Endothelial cell (in vitro differentiated cells): ENCODE measurements at places on chromosomes 6 and 20. TPM values are rescaled to one million over a fixed set of nuclear protein-coding genes. Genes with fewer than 3 reads are reported as not detected.

The ADGRF5 gene
- total RNA-seq: 250 TPM

The RBPJL gene
- total RNA-seq: not detected

The TNFRSF6B gene
- not detected for total RNA-seq

The PPIL1 gene
- 33.4 TPM for total RNA-seq

The RNGTT gene
- total RNA-seq: 14.6 TPM

The NTSR1 gene
- not detected for total RNA-seq

The SLC22A2 gene
- not detected for total RNA-seq

The SRSF12 gene
- total RNA-seq: 3.9 TPM

The NNAT gene
- total RNA-seq: 0.54 TPM

The SLC17A2 gene
- not detected for total RNA-seq

The EPHA7 gene
- total RNA-seq: 12.1 TPM

The RNF114 gene
- 46.8 TPM for total RNA-seq

The SOBP gene
- 1.5 TPM for total RNA-seq

GRCh38 chr6:110039981-110040383, 61.9 kb downstream of the GPR6 start:
- H3K36me3 ChIP-seq: no peaks in the 10 kb centered on the region
- peaks cover 7% of the 10 kb centered on the region for H3K27me3 ChIP-seq
- peaks cover 28% of the 10 kb centered on the region for H3K4me1 ChIP-seq
- DNase-seq: peak; percentile 39
- H3K27ac ChIP-seq: peak overlapping the region; percentile 36
- H3K4me3 ChIP-seq: peak overlapping the region; percentile 59

GRCh38 chr6:12271997-12272396, 18.2 kb upstream of the EDN1 start:
- no peaks in the 10 kb centered on the region for H3K4me1 ChIP-seq
- peaks cover 1% of the 10 kb centered on the region for H3K27me3 ChIP-seq
- no peak overlapping the region for H3K4me3 ChIP-seq
- no peak for DNase-seq

GRCh38 chr6:130376936-130377335, 11.1 kb downstream of the TMEM200A start:
- H3K4me3 ChIP-seq: no peak overlapping the region
- H3K27ac ChIP-seq: no peak overlapping the region
- H3K27me3 ChIP-seq: peaks cover 2% of the 10 kb centered on the region
- H3K36me3 ChIP-seq: no peaks in the 10 kb centered on the region
- peaks cover 10% of the 10 kb centered on the region for H3K4me1 ChIP-seq

- H3K4me3 ChIP-seq: no peak overlapping the region
- no peak overlapping the region for H3K27ac ChIP-seq
- DNase-seq: no peak
Measured at GRCh38 chr6:29870104-29870503, 42.5 kb downstream of the HLA-G start.

DNA sequence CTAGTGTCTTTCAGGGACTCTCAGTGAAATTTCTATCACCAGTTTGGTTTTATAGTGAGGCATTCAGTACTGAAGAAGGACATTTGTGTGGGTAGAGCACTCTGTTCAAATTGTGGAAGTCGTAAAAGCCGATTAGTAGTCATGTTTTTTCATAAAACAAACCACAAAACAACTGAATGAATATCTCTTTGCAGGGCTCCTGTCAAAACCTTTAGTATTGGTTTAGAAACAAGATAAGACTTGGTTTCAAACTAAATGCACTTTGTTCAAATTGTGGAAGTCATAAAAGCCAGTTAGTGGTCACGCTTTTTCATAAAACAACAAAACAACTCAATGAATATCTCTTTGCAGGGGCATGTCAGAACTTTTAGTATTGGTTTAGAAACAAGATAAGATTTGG, 23.8 kb downstream of the ADGRF4 start:
- H3K4me3 ChIP-seq: no peak overlapping the region
- DNase-seq: no peak
- H3K36me3 ChIP-seq: peaks cover 3% of the 10 kb centered on the region

DNA sequence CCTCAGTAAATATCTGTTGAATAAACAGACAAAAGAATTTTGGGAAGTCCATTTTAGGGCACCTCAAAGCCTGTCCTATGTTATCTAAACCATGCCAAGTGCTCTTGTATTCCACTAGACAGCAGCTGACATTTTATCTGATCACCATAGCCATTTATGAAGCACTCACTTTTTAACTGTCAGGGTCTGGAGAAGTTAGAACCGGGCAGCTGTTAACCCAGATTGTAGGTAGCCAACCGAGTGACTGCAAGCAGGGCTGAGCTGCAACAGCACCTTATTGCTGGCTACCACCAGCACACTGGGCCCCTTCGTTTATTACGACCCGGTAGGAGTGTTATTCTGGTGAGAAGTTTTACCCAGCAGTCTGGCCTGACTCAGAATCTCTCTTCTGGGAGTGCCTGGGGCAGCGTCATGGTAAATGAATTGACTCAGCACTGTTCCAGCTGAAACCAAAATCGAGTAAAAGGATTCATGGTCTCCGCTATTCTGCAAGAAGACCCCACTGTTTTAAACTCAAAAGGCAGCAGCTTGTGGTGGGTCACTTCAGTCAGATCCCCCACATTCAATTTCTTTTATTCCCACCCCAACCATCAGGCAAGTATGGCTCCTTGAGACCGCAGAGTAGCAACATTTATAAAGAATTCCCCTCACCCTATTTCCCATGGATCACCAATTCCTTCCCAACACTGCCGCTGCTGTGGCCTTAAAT, 1.7 kb downstream of the UBE2V1 start:
- H3K27me3 ChIP-seq: peaks cover 24% of the 10 kb centered on the region
- H3K4me1 ChIP-seq: peaks cover 68% of the 10 kb centered on the region
- peak overlapping the region; percentile 97 for H3K4me3 ChIP-seq
- H3K27ac ChIP-seq: peak overlapping the region; percentile 97
- peaks cover 15% of the 10 kb centered on the region for H3K36me3 ChIP-seq

GRCh38 chr6:83613378-83613777, 95.5 kb downstream of the SNAP91 start:
- H3K27me3 ChIP-seq: no peaks in the 10 kb centered on the region
- no peak overlapping the region for H3K27ac ChIP-seq
- H3K4me1 ChIP-seq: no peaks in the 10 kb centered on the region
- H3K4me3 ChIP-seq: no peak overlapping the region

DNA sequence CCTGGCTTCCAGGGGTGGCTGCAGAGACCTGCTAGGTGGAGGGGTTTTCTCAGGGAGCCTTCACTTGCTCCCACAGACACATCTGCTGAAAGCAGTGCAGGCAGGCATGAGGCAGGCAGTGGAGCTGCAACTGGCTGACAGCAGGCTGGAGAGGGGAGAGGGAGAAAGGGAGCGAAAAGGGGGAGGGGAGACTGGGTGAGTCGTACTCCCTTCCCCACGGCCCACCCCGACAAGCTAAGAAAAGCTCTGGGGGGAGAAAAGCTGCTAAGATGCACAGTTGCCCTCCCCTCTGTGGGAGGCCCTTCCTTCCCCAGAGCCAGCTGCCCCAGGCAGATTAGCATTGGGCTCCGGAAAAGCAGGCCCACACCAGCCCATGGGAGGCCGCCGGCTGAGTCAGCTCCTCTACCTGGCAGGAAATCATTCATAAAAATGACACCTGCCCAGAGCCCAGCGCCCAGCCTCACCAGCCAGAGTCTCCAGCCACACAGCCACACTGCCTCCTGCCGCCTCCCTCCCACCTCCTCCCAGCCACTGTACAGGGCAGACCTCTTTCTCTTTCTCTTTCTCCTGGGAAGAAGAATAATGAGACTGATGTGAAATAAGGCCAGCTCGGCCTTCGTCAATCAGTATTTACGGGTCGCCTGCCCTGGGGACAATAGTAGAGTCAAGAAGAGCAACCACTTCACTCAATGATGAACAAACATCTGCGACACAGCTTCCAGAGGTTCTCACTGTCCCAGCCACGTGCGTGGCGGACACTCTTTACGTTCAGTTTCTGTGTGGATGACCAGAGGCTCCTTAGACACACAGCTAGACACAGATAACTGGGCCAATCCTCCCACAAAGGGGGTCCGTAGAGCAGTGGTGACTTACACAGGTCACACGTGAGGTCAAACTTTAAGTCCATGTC, 7.7 kb upstream of the C20orf203 start:
- DNase-seq: peak; percentile 49
- H3K36me3 ChIP-seq: no peaks in the 10 kb centered on the region
- no peak overlapping the region for H3K4me3 ChIP-seq

DNA sequence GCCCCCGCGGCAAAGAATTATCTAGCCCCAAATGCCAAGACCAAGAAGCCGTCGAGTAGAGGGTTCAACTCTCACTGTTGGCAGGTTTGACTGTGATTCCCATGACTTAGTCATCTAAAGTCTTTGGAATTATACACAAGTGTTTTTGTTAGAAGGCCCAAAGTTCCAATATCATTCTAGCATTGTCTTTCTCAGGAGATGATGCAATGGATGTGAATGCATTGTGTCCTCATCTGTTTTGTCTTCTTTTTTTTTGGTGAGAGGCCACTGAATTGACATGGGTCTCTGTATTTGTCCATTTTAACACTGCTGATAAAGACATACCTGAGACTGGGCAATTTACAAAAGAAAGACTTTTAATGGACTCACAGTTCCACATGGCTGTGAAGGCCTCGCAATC, 290.5 kb upstream of the ZFP64 start:
- no peak overlapping the region for H3K27ac ChIP-seq
- no peak for DNase-seq
- H3K4me1 ChIP-seq: peaks cover 10% of the 10 kb centered on the region
- no peaks in the 10 kb centered on the region for H3K36me3 ChIP-seq
- H3K27me3 ChIP-seq: peaks cover 1% of the 10 kb centered on the region

GRCh38 chr6:153117986-153118879, 12.8 kb downstream of the RGS17 start:
- H3K27ac ChIP-seq: no peak overlapping the region
- no peak for DNase-seq
- H3K27me3 ChIP-seq: peaks cover 4% of the 10 kb centered on the region
- peaks cover 16% of the 10 kb centered on the region for H3K36me3 ChIP-seq
- H3K4me3 ChIP-seq: no peak overlapping the region

- H3K27ac ChIP-seq: no peak overlapping the region
- no peaks in the 10 kb centered on the region for H3K36me3 ChIP-seq
- H3K4me1 ChIP-seq: no peaks in the 10 kb centered on the region
- H3K27me3 ChIP-seq: no peaks in the 10 kb centered on the region
- DNase-seq: no peak
- H3K4me3 ChIP-seq: no peak overlapping the region
Measured at GRCh38 chr6:54516321-54516720, 208.1 kb downstream of the TINAG start.

GRCh38 chr6:135087803-135088202, 33.2 kb upstream of the HBS1L start:
- H3K27me3 ChIP-seq: no peaks in the 10 kb centered on the region
- H3K4me1 ChIP-seq: peaks cover 8% of the 10 kb centered on the region
- DNase-seq: no peak
- no peak overlapping the region for H3K27ac ChIP-seq
- H3K4me3 ChIP-seq: no peak overlapping the region

DNA sequence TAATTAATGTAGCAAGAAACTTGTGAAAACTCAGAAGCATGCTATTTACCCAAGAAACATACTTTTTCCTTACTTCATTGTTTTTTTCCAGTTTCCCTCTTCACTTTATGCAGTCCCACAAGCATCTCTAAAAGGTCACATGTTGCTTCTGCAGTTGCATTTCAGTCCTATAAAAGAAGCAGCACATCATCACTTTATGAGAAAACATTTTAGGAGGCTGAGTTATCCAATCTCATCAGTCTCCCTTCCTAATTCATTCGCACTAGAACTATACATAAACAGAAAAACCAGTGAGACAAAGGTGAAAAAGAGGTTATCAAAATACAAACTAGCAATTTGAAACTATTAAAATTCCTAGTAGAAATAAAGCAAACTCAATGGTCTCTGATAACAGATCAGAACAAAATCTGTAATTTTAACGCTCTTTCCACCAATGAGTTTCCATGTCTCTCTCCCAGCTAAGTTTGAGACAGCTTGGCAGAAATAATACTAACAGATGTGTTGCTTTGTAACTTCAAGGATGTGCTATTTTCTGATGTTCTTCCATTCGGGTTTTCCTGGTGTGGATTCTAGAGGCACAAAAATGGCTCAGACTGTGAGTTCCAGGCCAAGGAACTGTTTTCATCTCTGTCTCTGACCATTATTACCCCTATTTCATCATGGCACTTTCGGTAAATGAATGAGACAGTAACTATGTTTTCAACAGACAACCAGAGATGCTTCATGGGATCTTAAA, 48.4 kb downstream of the ZHX3 start:
- H3K4me1 ChIP-seq: no peaks in the 10 kb centered on the region
- H3K4me3 ChIP-seq: no peak overlapping the region
- no peak for DNase-seq
- no peaks in the 10 kb centered on the region for H3K27me3 ChIP-seq

DNA sequence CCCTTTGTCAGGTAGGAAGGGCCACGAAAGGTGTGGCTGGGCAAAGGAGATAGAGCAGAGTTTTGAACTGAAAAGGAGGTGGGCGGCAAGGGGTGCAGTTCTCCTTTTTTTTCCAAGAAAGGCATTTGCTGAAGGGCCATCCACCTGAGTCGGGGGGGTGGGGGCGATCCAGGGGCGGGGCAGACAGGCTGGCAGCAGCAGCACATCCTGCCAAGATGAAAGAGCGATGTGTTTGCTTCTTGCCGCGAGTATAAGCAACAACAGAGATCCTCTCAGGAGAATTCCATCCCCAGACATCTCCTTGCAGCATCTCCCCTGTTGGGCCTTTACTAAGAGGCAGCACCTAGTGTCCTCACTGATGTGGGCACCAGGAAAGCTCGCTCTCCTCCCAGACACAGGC, 516.5 kb downstream of the CD83 start:
- H3K4me1 ChIP-seq: peaks cover 27% of the 10 kb centered on the region
- DNase-seq: no peak
- no peak overlapping the region for H3K27ac ChIP-seq
- no peaks in the 10 kb centered on the region for H3K27me3 ChIP-seq
- H3K36me3 ChIP-seq: no peaks in the 10 kb centered on the region
- no peak overlapping the region for H3K4me3 ChIP-seq

- H3K27me3 ChIP-seq: no peaks in the 10 kb centered on the region
- no peak overlapping the region for H3K27ac ChIP-seq
- no peak for DNase-seq
Measured at GRCh38 chr6:6701864-6702263, 113.3 kb downstream of the LY86 start.

DNA sequence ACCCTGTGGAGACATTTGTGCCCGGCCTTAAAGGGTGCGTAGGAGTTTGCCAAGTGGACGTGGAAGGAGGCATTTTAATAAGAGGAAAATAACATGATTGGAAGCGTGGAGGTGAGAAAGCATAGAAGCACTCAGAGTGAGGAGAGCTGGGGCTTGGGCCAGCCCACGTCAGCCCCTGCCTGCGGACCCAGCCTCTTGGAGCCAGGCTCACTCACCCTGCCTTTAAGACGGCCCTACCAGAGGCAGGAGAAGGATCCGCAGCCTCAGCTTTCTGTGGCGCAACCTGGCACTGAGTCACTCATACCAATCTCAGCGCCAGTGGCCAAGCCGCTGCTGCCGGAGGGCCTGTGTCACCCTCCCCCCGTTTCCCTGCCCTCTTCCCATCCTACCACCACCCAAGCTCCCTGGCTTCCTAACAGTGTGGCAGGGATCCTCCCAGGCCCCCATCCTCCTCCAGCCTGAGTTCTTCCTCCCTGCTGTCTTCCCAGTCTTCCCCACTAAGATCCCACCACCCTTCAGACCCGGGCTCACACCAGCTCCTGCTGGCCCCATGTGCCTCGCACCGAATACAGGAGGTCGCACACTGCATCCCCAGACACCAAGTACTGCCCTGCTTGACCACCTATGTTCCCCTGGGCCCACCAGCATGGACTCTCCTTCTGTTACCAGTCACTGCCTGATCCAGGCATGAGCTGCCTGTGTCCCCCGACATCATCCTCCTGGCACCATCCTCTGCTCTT, 285.2 kb downstream of the UST start:
- peaks cover 6% of the 10 kb centered on the region for H3K4me1 ChIP-seq
- no peak overlapping the region for H3K4me3 ChIP-seq
- no peaks in the 10 kb centered on the region for H3K36me3 ChIP-seq
- no peak for DNase-seq
